Activated naive CD4-positive, alpha-beta T cell (primary cell): ENCODE measurements at places on chromosomes 3 and 15.

DNA sequence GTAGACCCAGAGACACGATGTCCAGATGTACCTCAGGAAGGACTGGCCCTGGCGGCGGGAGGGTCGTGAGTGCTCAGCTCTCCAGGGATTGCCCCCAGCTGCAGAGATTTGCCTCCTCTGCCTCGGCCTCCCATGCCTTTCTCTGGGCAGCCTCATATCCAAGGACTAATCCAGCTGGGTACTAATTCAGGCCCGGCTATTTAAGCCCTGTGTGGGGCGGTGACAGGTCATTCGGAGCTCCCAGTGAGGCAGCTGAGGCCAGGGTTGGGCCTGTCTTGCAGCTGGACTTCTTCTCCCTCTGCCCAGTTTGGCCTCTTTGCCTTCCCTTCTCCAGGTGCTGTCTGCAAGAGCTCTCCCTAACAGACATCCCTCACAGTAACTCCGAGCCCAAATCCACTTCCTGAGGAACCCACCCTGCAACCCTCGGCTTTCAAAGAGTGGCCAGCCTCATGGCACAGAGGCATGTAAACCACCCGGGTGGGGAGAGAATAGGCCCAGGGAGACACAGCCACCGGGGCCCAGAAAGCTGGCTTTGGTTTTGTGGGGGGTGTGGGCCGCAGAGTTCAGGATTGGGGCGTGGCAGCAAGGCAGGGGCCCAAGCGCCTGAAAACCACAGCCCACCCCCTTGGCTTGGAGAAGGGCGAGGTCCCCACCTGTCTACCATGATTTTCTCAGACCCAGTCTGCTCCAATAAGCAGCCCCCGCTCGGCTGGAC, 85.8 kb downstream of the PPCDC start:
- no peak for DNase-seq

DNA sequence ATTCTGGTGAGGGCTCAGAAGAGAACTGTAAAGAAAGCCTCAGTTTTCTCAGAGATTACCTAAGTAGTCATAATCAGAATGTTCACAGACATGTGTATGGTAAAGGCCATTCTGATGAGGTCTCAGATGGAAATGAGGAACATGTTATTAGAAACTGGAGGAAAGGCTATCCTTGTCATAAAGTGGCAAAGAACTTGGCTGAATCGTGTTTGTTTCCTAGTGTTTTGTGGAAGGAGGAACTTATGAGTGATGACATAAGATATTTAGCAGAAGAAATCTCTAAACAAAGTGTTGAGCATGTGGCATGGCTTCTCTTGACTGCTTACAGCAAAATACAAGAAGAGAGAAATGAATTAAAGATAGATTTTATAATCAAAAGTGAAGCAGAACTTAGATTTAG, 12.8 kb upstream of the KLHL40 start:
- DNase-seq: no peak

GRCh38 chr3:192281207-192281880, 446.0 kb downstream of the FGF12 start:
- no peak for DNase-seq

DNA sequence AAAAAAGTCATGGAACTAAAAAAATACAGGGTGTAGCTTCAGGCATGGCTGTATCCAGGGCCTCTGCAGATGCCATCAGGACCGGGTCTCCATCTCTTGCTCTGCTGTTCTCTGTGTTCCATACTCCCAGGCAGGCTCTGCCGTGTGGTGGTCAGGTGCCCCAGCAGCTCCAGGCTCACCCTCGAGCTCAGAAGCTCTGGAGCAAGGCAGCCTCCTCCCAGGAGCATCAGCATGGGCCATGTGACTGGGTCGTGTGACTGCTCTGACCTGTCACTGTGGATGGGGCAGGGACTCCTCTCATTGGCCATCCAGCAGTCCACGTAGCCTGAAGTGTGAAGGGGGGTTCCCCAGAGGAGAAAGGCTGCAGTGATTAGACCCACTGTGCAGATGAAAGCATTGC, 8.5 kb downstream of the FBLN2 start:
- no peak for DNase-seq

- no peak for DNase-seq
Measured at GRCh38 chr15:67815036-67815592, 10.2 kb upstream of the SKOR1 start.

- no peak for DNase-seq
Measured at GRCh38 chr3:72274493-72275330, 489.8 kb upstream of the PROK2 start.

DNA sequence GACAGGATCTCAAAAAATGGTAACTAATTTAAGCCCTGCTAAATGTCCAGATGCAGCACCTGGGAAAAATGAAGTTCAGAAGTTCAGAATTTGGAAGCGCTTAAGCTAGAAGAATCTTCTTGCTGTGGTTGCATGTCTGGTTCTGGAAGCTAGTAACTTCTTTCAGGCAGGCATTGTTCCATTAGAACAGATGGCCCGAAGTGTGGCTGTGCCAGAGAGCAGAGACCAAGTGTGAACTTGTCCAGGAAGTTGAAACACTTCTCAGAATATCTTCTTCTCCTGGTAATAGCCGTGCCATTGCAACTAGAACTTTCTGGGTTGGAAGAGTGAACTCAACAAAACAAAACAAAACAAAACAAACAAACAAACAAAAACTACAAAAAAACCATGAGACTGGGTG, 80.0 kb downstream of the MITF start:
- no peak for DNase-seq

GRCh38 chr3:100169201-100169920, 55.1 kb upstream of the FILIP1L start:
- DNase-seq: no peak

DNA sequence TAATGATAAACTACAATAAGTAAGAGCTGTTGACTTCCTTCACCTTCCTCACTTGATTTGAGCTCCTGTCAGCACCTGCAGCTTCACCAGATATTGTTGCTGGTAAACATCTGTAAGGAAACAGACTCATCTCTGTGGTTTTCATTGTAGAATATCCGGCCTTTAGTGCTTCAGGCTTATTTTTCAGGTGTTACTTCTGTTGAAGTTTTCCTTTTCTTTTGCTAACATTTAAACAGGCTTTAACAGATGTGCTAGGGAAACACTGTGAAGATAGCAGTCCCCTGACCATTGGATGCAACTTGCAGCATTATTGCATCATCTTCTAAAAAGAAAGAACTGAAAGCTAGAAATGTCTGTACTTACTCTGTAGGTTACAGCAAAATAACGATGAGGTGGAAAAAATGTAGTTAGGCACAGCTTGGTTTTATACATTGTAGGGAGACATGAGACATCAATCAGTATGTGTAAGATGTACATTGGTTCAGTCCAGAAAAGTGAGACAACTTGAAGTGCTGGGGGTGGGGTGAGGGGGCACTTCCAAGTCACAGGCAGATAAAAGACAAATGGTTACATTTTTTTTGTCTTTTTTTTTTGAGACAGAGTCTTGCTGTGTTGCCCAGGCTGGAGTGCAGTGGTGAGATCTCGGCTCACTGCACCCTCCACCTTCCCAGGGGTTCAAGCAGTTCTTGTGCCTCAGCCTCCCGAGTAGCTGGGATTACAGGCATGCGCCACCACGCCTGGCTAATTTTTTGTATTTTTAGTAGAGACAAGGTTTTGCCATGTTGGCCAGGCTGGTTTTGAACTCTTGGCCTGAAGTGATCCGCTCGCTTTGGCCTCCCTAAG, 10.2 kb downstream of the EDEM1 start:
- DNase-seq: no peak

DNA sequence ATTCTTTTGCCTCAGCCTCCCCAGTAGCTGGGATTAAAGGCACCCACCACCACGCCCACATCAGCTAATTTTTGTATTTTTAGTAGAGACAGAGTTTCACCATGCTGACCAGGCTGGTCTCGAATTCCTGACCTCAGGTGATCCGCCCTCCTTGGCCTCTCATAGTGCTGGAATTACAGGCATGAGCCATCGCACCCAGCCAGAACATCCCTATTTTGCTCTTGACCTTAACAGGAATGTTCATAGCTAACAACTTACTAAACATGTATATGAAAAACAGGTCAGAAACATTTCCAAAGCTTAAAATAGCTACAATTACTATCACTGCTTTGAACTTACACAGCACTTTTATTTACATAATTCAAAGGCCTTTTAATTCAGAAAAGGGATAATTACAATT, 33.7 kb downstream of the UQCC5 start:
- no peak for DNase-seq

DNA sequence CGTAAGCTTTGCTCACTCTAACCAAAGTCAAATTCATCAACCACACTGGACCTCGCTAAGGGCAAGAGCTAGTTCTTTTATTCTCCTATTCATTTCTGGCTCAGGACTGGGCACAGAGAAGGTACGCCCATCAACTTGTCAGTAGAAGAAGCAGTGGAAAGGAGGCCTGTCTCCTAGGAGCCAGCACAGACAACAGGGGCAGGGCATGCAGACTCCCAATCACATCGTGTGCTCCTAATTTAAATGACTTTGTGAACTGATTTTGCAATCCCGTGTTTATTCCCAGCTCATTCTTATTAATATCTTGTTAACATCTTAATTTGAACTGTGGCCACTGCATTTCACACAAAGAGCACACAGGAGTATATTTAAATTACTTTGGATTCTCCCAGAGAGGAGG, 161.1 kb upstream of the BCL6 start:
- no peak for DNase-seq

DNA sequence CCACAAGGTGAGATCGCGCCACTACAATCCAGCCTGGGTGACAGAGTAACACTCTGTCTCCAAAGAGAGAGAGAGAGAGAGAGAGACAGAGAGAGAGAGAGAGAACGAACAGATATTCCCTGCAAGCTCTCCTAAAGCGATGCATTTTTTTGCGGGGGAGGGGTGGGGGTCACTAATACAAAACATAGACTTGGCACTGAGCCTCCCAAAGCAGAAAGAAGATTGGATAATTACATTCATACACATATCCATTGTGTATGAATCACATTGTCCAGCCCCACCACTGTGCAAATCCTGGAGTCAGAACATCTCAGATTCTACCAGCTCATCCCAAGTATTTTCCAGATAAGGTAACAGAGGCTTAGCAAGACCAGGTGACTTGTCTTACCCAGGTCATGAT, 459.9 kb downstream of the MAGI1 start:
- DNase-seq: no peak

GRCh38 chr3:37601832-37602231, 259.8 kb upstream of the CTDSPL start:
- no peak for DNase-seq

DNA sequence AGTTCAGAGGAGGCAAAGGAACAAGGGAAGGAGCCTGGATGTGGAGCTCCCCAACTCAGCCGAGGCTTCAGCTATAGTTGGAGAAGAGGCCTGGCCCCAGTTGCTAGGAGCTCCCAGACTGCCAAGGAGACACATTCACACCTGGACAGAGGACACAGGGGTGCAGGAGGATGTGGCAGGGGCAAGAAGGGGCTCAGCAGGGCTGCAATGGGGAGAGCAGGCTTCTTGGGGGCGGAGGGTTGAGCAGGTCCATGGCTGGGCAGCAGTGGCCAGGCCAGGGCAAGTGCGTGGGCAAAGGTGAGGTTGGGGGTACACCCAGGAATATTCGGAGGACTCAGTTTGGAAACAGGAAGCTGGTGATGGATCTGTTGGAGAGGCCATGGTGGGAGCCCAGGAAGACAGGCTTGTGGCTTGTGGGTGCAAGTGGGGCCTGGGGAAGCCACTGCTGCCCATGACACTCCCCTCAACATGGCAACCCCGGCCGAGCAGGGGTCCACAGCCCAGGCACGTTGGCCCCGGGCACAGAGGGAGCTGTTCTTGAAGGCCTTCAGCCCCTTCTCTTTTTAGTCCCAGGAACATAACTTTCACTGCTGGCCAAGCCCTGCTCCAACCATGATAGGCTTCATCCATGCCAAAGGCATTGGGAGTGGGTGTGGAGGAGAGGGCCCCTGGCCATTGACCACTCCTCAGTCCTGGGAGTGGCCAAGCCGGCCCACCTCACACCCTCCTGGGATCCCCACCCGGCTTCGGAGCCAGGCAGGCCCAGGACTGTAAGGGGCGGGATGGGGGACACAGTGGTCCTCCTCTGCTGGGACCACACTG, 33.3 kb downstream of the TSPAN3 start:
- no peak for DNase-seq

GRCh38 chr3:141412936-141413354, 44.6 kb downstream of the ZBTB38 start:
- DNase-seq: no peak

DNA sequence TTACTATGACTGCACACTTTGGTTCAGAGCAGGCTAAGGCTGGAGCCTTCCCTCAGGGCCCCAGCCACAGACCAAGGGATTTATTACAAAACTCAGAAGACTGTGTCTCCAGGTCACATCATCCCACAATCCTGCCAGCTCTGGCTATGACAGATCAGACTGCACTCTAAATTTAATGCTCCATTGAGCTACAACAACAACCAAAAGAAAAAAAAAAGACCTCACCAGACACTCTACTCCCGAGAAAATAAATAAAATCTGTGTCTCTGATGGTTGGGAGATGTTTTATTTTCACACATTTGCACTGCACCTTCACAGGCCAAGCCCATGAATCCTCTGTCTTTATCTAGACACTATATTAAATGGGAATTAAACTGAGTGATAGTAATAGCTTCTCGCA, 50.8 kb upstream of the CTNNB1 start:
- DNase-seq: no peak

DNA sequence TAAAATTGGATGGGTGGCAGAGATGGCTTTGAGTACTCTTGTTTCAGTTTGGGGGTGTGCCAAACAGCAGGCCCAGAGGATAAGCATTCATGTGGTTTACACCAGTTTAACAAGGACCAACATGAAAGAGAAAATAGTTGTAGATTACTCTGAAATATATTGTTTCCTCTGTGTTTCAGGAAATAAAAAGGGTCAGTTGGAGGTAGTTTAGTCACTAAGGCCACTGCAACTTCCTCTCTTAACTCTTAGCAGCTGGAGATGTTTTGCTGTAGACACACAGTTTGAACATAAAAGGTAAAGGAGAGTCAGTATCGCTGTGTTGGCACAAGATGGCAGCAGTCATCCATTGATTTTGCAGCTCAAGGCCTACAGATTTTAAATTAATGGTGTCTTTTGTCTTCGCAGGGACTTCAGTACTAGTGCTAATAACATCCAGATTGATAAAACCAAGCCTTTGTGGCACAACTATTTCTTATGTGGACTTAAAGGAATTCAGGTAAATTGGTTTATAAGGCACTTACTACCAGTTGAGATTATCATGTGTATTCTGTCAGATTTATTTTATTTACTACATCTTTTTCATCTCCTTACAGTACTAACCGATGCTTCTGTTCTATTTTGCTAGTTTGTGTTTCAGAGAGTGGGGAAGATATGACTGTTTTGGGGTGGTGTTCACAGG, 65.5 kb downstream of the GALK2 start:
- no peak for DNase-seq

DNA sequence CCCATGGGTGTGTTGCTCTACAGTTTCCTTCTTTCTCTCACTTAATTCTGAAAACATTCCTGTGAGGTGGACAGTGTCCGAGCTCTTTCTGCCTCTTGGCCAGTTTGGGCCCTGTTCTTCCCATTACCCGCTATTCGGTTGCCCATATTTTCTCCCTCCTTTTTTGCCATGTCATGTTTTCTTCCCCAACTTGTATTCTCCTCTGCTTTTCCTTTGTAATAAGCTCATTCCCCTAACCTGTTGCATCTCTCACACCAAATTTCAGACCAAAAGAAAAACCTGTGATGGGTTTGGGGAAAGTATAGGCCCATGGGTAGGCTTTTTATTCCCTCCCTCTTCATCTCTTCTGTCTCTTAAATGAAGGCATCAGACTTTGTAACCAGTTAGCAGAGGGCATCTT, 30.5 kb downstream of the NKIRAS1 start:
- no peak for DNase-seq
